Activated CD4-positive, alpha-beta T cell treated with anti-CD3 and anti-CD28 coated beads, Interleukin-2, Interleukin-4, amounts not matched to agents 100 ng/mL and 50 ng/mL, durations not matched to agents 16 hours and 8 hours (primary cell): ENCODE measurements at places on chromosomes 4 and X.

GRCh38 chrX:79036157-79036880 is 91.1 kb downstream of the P2RY10 start:
- DNase-seq: no peak

DNA sequence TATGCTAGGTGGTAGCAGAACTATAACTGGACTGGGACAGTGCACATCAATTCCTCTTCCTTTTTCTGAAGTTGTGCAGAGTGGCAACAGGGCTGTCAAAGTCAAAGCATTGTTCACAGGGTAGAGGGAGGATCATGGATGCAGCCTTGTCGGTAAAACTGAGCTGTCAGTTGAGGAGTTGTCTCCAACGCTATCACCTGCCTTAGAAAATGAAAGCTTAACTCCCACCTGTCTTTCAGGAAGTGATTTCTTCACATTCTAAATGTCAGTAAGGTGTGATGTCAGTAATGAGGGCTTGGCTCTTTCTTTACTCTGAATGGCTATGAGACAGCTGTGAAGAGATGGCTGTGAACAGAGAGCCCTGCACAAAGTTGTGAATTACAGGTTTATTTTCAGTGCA is 66.4 kb upstream of the BANK1 start:
- no peak for DNase-seq

GRCh38 chrX:110142096-110142495 is 139.2 kb downstream of the TMEM164 start:
- DNase-seq: no peak

- DNase-seq: no peak
Measured at GRCh38 chr4:7144374-7145290, 47.7 kb upstream of the SORCS2 start.

GRCh38 chr4:162485486-162485885 is 321.7 kb upstream of the FSTL5 start:
- no peak for DNase-seq

DNA sequence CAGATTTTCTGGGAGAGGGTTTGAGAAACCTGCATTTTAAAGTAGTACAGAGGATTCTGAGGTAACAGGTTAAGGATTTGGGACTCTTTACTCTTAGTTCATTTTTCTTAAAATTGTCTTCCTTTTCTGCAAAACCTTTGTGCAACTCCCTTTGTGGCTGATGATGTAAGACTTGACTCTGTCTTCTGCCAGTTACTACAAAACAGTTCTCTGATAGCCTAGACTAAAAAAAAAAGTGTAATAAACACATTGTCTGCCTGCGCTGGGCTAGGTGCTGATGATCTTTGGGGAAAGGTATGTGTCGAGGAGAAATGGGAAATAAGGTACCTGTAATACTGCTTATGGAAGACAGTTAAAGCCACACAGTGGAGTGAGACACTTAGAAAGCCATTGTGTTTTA is 28.7 kb downstream of the IL13RA1 start:
- DNase-seq: no peak

- DNase-seq: no peak
Measured at GRCh38 chr4:3498901-3499510, 33.2 kb downstream of the LRPAP1 start.

GRCh38 chrX:112473654-112474053 is 206.1 kb downstream of the LHFPL1 start:
- DNase-seq: no peak

GRCh38 chrX:132908891-132909290 is 49.5 kb downstream of the HS6ST2 start:
- DNase-seq: no peak

DNA sequence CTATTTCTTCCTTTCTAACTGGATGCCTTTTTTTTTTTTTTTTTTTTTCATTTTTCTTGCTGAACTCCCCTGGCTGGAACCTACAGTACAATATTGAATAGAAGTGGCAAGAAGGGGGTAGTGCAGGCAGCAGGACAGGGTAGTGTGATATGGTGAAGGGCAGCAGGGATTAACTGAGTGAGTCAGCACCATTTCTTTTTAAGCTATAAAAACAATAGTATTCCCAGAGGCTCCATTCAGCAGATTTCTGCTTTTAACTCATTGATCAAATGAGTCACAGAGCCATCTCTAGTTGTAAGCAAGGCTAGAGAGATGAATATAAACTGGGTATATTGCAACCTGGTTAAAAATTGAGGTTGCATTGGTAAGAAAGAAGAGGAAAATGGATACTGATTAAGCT is 53.6 kb upstream of the SETD7 start:
- no peak for DNase-seq

DNA sequence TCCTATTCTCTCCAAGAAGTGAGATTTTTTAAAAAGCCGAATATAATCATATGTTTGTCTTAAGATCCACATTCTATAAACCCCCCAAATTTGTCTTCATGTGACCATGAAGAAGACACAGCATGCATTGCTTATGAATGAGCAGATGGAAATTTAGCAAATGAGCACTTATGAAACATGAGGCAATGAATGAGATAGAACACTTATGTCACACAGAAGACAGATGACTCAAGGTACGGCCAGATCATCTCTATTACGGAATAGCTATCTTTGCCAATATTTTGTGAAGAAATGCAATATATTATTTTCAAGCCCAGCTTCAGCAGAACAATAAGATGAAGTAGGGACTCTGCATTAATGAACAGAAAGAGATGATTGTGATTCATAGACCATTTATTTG is 21.4 kb downstream of the PHEX start:
- no peak for DNase-seq

- DNase-seq: no peak
Measured at GRCh38 chr4:42416017-42416416, 18.7 kb downstream of the SHISA3 start.

DNA sequence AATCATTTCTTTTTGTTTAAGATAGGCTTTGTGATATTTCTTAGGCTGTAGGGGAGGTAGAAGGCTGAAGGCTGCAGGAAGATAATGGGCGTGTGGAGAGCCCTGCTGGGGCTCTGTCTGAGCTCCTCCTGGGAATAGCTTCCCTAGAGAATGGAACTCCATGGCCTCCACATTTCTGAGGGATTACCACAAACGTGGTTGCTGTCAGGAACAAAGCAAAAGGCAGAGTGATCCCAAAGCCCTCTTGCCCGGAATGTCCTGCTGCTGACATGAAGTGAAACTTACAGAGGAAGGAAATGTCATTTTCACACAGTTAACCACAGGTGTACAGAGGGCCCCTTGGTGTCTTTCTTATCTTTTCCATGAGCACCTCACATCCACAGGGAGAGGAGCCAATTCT is 89.3 kb downstream of the DDIT4L start:
- DNase-seq: peak; percentile 46

- DNase-seq: peak; percentile 71
Measured at GRCh38 chr4:147943159-147943638, 211.3 kb downstream of the ARHGAP10 start.

- DNase-seq: no peak
Measured at GRCh38 chr4:117417856-117418255, 332.5 kb upstream of the TRAM1L1 start.

DNA sequence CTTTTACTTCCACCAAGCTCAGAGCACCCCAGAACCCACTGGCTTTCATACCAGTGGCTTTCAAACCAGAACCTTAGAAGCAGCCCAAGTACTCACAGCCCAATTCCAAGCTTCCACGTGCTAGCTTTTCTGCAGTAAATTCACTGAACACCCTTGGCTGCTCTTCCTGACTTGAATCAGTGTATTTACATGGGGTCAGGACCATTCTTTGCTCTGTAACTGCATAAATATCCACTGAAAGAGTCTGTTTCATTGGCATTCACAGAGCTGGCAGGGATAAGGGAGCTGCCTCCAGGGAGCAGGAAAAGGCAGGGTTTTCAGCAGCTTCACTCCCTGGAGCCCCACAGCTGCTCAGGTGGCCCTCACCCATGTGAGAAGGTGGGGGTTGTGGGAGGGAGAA is 43.8 kb downstream of the RAI2 start:
- DNase-seq: no peak

DNA sequence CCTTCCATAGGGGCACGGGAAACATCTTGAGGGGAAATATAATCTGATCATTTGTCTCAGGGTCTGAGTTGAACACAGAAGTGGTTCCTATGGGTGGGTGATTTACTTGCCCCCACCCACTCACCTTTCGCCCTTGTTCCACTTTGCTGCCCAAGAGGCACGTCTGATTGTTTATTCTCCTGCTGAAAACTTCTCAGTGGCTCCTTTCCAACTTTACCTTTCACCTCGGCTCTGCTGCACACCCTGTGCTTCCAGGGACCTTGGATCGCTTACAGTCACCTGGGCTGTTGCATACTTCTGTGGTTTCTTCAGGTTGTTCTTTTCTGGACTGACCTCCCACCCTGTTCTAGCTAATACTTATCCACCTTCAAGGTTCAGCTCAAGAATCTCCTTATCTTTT is 213.4 kb upstream of the JADE1 start:
- DNase-seq: no peak

DNA sequence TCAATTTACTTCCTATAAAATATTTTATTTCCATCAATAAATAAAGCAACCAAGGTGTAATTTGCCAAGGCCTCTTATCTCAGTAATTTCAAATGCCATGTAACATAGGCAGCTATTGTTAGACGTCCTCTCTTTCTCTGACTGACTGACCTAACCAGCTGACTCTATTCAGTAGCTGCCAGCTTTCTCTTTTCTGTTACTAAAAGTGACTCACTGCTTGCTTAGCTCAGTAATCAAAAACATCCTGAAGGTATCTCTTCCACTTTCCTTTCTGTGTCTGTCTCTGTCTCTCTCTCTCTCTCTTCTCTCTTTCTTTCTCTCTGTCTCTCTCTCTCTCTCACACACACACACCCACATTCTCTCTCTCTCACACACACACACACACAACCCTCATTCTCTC is 134.2 kb downstream of the SPOCK3 start:
- no peak for DNase-seq

DNA sequence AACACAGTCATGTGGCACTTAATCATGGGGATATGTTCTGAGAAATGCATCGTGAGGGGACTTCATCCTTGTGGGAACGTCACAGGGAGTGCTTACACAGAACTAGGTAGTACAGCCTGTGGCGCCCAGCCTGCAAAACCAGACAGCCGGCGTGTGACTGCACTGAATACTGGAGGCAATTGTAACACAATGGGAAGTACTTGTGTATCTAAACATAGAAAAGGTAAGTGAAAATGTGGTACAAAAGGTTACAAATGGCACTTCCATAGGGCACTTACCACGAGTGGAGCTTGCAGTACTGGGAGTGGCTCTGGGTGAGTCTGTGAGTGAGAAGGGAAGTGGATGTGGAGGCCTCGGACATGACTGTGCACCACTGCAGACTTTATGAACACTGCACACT is 5.2 kb downstream of the TLR3 start:
- DNase-seq: no peak

- DNase-seq: peak; percentile 27
Measured at GRCh38 chr4:177555007-177555574, 112.9 kb upstream of the AGA start.

DNA sequence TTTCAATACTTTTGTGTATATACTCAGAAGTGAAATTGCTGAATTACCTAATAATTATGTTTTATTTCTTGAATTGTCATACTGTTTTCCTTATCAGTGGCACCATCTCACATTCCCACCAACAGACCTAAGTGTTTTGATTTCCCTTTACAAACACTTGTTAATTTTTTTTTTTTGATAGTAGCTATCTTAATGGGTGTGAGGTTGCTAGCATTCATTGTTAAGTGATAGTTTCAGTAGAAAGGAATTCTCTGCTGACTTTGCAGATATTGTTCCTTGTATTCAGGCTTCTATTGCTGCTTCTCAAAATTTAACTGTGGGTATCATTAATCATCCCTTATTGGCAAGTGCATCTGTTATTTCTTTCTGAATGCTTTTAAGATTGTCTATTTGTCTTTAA is 927.5 kb upstream of the SLIT2 start:
- DNase-seq: no peak

- DNase-seq: no peak
Measured at GRCh38 chrX:10496345-10496965, 123.9 kb downstream of the MID1 start.

- no peak for DNase-seq
Measured at GRCh38 chr4:131595140-131595539, 1554.0 kb upstream of the PCDH10 start.

- DNase-seq: no peak
Measured at GRCh38 chrX:79078114-79078513, 66.4 kb upstream of the GPR174 start.

- DNase-seq: no peak
Measured at GRCh38 chrX:41963348-41963747, 40.0 kb upstream of the CASK start.

- DNase-seq: no peak
Measured at GRCh38 chr4:119246177-119246733, 33.7 kb downstream of the USP53 start.

GRCh38 chrX:78886550-78886949 is 58.6 kb upstream of the P2RY10 start:
- DNase-seq: peak; percentile 13

DNA sequence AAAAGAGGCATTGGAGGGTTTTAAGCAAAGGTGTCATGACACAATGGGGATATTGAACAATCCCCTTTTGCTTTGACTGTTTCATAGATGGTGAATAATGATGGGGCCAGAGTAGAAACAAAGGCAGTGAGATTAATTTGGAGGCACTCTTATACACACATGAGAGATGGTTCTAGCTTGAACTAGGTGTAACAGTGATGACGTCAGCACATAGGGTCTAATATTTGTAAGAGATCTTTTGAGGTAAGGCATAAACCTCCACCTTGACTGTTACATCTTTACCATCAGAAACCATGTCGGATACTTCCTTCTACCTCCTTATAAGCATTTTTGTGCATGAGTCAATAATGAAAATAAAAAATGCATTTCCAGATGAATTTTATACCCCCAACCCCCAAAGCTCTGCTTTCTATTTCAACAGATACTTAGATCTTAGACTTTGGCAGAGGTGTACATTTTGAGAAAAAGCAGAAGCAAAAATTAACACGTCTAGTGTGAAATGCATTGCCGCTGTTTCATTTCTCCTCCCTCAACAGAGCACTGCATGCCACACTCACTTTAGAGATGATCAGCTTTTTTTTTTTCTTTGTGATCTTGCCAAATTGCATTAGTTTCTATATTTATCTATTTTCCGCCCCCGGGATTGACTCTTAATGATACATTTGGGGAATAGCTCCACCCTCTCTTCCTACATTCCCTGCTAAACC is 87.2 kb downstream of the HS3ST1 start:
- DNase-seq: no peak
